ENCODE measurements at places on chromosomes 4 and X.

DNA sequence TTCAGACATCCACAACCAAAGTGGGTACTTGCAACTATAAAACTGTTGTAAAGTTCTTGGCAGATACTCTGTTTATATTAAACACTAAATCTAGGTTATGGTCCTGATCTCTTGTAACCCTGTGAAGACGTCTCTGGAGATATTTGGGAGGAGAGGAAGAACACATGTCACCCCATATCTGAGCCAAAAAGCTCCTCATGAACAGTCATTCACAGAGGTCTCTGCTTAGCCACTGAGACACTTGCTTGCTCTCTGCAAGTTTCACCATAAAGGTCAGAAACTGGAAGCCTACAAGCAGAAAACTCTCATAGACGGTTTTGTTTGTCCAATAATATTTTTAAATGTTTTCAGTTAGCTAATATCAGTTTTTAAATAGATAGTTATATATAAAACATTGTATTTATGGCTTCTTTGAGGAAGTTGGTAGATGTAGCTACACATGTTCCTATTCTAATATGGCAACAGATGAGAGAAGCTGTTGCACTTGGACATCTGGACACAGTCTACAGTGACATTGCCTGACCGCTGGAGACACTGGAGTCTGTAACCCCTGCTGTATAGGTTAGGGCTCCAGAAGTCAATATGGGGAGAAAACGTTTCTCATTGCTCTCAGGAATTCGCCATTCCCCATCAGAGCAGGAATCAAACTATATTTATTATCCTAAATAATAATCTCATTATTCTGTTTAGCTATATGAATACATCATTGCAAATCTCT, 73.6 kb downstream of the C4orf46 start:
- no peak for DNase-seq

GRCh38 chrX:8848911-8849310, 47.7 kb upstream of the FAM9A start:
- peak; percentile 52 for DNase-seq

DNA sequence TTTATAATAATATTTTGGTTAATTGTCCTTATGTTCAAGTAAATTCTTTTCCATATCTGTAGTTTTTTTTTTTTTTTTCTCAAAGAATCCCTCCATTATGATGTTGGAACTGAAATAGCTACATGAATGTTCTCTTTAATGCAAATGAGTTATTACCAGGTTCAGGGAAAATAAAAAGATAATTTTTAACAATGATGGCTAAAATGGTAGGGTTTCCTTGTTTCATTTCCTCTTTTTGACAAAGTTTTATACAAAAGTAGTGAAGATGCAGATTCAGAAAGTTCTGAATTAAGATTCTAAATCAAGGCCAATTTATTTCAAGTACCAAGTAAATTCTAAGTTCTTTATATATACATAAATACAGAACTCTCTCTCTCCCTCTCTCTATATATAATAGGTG, 779.0 kb upstream of the INTU start:
- DNase-seq, result no peak

GRCh38 chr4:104901961-104902605, 244.6 kb upstream of the TET2 start:
- peak; percentile 45 for DNase-seq

GRCh38 chr4:119593698-119594097, 34.9 kb downstream of the PDE5A start:
- DNase-seq, result no peak

DNA sequence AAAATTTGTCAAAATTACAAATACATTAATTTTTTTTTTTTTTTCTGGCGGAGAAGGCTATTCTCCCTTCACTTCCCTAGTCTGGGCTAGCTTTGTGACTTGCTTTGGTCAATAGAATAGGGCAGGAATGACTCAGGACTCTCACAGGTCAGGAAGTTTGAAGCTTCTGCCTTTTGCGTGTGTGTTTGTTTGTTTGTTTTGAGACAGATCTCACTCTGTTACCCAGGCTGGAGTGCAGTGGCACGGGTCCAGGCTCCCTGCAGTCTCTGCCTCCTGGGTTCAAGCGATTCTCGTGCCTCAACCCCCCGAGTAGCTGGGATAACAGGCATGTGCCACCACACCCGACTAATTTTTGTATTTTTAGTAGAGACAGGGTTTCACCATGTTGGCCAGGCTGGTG, 55.9 kb upstream of the USP9X start:
- no peak for DNase-seq

GRCh38 chrX:20067709-20068561, 48.8 kb downstream of the MAP7D2 start:
- DNase-seq, result peak; percentile 93

GRCh38 chr4:102564399-102565059, 63.4 kb downstream of the NFKB1 start:
- peak; percentile 85 for DNase-seq

All from astrocyte of the hippocampus (primary cell).